ENCODE measurements at places on chromosomes 7 and 10.

- DNase-seq = no peak
Measured at GRCh38 chr7:118330388-118330787, 105.9 kb downstream of the ANKRD7 start.

DNA sequence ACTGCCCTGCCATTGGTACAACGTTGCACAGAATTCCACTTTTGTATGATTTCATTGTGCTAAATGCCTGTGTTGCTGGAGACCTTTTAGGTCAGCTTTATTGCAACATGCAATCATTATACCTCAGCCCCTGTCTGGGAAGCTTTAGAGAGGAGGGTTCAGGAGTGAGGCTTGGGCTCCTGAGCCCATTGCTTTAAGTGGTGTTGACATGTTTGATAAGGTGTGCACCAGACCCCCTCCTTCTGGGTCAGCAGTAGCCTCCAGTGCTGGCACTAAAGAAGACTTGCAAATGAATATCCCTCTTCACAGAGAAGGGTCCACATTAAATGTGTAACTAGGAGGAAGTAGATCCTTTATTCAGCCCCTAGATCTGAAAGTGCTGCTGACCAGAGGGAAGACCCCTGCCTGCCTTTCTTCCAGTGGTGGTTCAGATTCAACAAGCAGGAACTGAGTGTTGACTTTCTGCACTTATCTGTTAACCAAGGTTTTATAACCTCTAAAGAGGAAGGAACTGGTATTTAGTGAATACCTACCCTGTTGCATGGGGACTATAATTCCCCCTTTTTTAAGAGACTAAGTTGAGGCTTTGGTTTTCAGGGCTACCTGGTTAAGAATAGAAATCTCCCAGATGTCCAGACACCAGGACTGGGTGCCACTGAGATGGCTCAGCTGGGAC lies 369.4 kb upstream of the IGFBP3 start:
- no peak for DNase-seq

DNA sequence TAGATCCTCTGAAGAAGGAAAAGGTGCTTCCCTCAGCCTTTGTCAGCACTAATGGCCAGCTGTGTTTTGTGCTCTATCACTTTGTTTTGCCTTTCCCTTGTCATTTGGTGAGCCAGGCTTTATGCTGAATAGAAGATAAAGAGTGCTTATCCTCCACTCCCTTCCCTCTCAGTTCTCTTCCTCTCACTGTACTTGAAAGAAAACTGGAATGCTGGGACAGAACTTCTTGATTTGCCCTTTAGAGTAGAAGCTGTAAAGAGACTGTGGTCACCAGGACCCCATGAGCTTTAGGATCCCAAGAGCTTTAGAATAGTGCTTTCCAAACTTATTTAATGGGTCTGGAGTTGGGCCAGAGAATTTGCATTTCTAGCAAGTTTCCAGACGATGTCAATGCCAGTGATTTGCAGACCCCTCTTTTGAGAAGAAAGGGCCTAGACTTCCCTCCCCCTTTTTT lies 81.4 kb downstream of the LRRC4 start:
- DNase-seq = no peak

- no peak for DNase-seq
Measured at GRCh38 chr10:112775892-112776674, 174.0 kb upstream of the TCF7L2 start.

DNA sequence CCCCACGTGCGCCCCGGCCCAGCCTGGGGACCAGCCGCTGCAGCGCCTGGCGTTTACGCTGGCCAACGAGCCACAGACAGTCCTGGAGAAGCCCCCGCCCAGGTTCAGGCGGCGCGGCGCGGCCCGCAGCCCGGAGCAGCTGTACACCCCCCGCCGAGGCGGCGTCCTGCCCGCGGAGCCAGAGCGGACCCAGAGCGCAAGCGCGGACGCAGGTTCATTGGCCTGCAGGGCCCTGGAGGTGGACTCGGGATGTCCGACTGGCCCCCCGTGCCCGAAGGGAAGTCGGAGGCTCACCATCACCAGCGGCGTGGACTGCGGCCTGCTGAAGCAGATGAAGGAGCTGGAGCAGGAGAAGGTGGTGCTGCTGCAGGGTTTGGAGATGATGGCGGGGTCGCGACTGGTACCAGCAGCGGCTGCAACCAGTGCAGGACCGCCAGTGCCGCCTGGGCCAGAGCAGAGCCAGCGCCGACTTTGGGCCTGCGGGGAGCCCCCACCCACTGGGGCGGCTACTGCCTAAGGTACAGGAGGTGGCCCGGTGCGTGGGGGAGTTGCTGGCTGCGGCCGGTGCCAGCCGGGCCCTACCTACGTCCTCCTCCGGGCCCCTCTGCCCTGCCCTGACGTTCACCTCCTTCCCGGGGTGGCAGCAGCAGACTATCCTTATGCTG lies 72.0 kb upstream of the KCTD7 start:
- DNase-seq = no peak

- DNase-seq = no peak
Measured at GRCh38 chr7:55561690-55562089, 10.6 kb downstream of the VOPP1 start.

DNA sequence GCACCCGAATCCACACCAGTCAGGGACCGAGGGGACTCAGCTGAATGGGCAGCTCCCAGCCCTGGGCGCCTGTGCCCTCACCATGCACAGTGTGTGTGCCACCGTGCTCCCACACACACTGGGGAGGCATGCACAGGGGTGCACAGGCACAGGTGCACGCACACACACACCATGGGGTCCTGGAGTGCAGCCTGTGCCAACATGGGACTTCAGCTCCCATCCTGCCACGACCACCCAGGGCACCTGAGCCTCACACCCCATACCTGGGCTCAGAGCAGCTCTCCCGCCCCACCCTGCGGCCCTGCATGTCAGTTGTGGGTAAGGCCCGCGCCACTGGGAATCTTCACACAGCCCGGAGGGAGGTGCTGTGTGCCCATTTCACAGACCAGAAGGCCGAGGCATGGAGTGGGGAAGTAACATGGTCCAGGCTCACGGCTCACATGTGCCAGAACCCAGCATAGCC lies 8.0 kb downstream of the ELFN1 start:
- DNase-seq = no peak

DNA sequence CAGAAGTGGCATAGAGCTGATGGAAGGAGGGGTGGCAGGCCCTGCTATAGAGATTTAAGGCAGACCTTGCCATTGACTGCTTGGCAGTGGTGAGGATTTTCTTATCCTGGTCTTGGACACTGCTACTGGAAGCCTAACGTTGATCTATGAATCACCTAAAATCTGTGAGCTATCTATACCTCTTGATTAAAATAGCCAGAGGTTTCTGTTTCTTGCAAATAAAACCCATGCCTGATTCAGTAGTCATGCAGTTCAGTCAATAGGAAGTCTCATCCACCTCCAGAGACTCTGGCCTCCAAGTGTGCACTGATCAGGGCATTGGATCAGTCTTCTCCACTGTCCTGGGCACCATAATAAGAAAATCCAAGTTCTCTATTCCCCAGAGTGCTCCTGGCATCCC lies 286.5 kb downstream of the PTEN start:
- DNase-seq = no peak

DNA sequence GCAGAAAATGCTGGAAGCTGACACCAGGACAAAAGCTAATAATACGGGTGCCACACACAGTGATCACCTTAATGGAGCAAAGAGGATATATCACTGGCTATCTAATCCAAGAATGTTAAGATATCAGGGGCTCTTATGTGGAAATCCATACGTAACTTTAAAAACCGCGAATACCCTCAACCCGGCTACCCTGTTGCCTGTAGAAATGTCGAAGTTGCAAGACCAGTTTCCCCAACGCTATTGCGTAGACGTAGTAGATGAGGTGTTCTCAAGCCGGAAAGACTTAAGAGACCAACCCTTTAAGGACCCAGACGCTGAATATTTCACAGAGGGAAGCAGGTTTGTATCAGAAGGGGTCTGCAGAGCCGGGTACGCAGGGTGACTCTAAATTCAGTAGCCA lies 7.9 kb upstream of the CYREN start:
- no peak for DNase-seq

GRCh38 chr10:79239275-79239779 lies 107.9 kb upstream of the PPIF start:
- no peak for DNase-seq

GRCh38 chr7:87318741-87319140 lies 26.7 kb upstream of the CROT start:
- DNase-seq = no peak

DNA sequence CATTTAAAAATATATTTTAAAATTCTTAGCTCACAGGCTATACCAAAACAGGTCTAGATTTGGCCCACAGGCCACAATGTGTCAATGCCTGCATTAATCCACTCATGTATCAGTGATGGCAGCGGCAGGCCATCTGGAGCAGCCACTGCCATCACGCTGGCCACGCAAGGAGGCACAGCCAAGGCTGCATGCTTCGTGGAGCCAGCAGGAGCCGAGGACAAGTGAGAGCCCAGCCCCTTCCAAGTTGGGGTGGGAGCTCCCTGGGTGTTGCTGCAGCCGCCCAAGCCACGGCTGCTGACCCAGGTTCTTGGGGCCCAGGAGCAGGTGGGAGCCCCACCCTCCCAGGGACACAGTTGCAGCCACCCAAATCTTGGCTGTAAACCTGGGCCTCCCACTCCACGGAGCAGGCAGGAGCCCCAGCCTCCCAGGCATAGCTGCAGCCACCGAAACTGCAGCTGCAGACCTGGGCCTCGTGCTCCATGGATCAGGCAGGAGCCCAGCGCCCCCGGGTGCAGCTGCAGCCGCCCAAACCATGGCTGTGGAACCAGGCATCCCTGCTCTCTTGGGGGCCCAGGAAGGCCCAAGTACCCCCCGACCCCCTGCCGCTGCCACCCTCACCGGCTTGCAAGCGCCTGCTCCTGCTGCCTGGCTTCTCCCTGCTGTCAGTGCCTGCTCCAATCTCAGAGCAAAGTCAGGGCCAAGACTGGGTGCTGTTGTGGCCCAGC lies 87.3 kb upstream of the CACUL1 start:
- no peak for DNase-seq

DNA sequence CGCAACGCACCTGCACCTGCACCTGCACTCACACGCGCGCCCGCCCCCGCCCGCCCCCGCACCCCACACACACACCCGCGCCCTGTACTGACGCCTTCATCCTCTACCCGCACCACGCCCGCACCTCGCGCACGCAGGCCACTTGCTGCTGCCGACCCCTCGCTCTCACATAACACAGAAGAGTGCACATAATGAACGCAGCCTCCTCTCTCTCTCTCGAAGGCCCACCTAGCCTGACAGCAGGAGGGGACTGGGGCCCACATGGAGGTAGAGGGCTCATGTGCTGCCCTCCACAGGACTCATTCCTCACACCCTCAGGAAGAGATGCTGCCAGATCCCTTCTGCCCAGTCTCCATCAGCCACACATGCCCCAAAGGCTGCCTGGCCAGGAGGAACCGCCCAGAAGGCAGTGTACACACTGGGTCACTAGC lies 432 bp upstream of the CAMK2B start:
- DNase-seq = no peak

DNA sequence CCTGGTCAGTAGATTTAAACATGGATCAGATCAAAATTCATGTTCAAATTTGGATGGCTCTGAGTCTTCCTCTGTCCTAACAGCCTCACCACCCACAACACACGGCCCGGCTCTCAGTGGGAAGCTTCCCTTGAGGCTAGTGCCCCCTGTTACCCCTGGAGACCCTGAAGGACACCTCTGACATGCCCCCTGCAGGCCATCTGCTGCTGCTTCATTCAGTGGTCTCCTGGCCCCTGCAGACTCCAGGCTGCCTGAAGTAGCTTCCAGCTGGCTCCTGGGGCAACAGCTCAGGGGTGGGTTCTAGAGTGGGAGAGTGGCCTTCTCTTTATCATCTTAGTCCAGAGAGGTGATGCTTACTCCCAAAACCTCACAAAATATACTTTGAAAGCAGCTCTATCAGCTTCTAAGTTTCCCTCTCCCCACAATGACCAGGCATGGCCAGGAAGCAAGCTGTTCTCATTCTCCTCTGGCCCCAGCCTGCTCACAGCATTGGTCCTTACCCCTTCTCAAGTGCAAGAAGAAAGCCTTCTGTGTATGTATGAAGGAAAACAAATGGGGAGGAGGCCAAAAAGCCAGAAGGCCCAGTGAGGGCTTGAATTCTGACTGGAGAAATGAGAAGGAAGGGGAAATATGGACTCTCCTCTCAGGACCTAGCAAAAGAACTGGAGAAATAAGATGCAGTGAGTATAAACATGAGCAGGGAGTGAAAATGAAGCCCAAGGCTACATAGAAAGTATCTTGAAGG lies 189.6 kb upstream of the INHBA start:
- DNase-seq = no peak

- DNase-seq = no peak
Measured at GRCh38 chr7:65503434-65504152, 129.9 kb downstream of the ZNF92 start.

- no peak for DNase-seq
Measured at GRCh38 chr10:110805292-110805691, 66.4 kb upstream of the PDCD4 start.

GRCh38 chr10:33498391-33498891 lies 164.0 kb upstream of the NRP1 start:
- no peak for DNase-seq

- no peak for DNase-seq
Measured at GRCh38 chr7:78601728-78602127, 803.2 kb downstream of the PHTF2 start.

- DNase-seq = no peak
Measured at GRCh38 chr10:123381224-123381623, 227.0 kb downstream of the BUB3 start.

DNA sequence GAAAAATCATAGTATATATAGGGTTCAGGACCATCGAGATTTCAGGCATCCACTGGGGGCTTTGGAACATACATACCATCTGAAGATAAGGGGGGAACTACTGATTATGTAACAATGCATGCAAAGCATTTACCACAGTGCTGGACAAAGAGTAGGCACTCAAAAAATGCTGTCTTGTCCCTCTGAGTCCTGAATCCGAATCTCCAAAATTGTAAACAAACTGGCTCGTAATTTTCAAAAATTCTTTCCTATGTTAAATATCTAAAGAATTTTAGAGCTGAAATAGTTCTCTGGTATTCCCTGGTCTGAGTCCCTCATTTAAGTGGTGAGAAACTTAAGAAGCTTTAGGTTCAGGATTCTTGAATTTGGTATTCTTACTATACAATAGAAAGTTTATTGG lies 167.8 kb upstream of the ASAH2 start:
- no peak for DNase-seq

DNA sequence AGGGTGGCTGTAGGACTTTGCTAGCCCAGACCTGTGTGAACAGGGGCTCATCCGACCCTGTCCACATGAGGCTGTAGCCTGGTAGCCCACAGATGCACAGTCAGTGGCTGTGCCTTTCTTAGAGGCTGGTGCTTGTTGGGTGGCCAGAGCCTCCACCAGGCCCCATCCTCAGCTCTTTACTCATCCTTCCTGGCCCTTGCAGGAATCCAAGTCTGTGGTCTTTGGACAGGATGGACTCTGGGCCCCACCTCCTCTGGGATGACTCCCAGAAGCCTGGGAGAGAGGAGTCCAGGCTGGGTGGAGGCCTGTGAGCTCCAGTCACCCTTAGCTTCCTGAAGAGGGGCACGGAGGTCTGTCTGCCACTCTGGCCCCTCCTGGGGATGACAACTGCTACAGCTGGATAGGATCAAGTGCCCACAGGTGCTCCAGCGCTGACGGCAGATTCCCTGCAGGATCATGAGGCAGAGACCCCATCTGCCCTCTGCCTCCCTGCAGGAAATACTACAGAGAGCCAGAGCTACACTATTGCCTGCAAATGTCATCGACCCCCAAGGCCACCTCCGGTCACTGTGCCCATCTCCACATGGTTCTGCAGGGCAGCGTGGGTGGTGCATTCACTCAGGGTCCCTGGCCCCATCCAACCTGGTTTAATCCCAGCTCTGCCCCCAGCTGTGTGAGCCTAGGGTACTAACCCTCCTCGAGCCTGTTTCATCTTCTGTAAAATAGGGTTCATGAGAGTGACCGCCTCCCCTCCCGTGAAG lies 114.5 kb downstream of the PTPN20 start:
- DNase-seq = no peak

All from pulmonary artery endothelial cell (primary cell).